Iris pigment epithelial cell (primary cell): ENCODE measurements at places on chromosomes 2 and 18.

- no peak for DNase-seq
Observed at GRCh38 chr2:123961576-123961975, 63.5 kb upstream of the CNTNAP5 start.

DNA sequence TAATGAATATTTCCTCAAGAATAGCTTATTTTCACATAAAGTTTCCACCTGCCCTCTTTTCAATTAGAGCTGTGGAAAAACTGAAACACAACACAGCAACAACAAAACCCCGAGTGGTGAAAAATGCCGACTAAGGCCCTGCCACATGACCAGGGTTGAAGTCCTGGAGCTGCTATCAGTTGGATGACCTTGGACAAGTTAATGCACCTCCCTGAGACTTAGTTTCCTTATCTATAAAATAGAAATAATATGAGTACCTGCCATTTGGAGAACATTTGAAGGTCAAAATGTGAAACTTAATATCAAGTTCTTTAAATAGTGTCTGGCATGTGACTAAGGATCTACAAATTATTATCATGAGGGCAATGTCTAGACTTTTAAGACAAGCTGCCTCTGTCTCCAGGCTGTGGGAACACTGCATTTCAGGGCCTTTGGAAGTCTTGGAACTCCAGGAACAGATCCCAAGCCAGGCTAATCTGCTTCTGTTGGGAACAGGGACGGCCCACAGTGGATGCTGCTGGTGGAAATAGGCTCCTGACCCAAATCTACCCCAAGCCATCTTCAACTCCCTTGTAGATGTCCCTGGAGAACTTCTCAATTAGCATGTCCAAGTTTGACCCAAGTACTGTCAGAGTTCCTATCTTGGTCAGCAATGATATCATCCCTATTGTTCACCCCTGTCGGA, 42.0 kb upstream of the TRIB2 start:
- no peak for DNase-seq

GRCh38 chr2:174009488-174010223, 44.5 kb upstream of the SP3 start:
- DNase-seq: peak; percentile 52

GRCh38 chr18:69686861-69687260, 260.8 kb downstream of the CD226 start:
- DNase-seq: peak; percentile 72

GRCh38 chr18:21398121-21398520, 156.1 kb downstream of the GREB1L start:
- no peak for DNase-seq

DNA sequence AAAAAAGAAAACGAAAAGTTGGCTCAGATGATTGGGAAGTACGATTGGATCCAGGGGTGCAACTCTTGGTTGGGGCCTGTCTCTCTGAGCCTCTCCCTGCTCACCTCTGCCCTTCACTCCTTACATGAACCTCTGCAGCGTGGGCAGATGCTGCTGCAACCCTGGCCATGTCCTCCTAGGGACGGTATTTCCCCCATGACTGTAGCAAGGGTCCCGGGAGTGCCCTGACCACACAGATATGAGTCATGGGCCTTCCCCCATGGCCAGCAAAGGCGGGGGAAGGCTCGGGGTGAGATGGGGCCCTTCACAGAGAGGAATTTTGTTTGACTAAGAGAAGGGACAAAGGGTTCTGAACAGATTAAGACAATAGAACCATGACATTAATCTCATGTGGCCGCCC, 129.0 kb downstream of the NCK2 start:
- peak; percentile 92 for DNase-seq

GRCh38 chr2:102119255-102119654, 23.3 kb upstream of the IL1R1 start:
- no peak for DNase-seq

- DNase-seq: peak; percentile 75
Observed at GRCh38 chr2:229714736-229715541, 584 bp upstream of the DNER start.

DNA sequence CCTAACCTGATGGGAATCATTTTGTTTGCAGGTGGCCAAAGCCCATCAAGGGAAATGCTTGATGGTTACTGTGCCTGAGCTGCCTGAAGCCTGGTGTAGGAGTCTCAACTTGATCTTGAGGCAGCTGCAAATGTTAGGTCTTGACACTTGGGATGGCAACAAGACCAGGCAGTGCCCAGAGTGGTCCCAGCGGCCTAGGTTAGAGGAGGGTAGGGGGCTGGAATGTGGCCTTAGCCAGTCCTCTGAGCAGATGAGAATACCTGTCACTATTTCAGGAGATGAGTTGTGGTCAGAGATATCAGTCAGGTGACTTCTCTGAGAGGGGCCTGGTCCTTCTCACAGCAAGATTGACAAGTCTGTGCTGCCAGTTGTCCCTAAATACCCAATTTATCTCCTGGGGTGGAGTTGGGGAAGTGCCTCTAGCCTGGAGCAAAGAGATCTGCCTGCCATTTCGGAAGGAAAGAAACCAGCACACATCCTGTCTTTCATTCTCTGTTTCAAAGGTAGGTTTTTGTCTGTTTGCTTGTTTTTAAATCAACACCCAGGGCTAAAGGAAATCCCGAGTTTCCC, 13.4 kb downstream of the SPTBN1 start:
- DNase-seq: no peak

- DNase-seq: no peak
Observed at GRCh38 chr2:182064019-182064778, 78.5 kb downstream of the PPP1R1C start.

GRCh38 chr2:217338306-217338916, 478.5 kb upstream of the TNP1 start:
- DNase-seq: peak; percentile 87

DNA sequence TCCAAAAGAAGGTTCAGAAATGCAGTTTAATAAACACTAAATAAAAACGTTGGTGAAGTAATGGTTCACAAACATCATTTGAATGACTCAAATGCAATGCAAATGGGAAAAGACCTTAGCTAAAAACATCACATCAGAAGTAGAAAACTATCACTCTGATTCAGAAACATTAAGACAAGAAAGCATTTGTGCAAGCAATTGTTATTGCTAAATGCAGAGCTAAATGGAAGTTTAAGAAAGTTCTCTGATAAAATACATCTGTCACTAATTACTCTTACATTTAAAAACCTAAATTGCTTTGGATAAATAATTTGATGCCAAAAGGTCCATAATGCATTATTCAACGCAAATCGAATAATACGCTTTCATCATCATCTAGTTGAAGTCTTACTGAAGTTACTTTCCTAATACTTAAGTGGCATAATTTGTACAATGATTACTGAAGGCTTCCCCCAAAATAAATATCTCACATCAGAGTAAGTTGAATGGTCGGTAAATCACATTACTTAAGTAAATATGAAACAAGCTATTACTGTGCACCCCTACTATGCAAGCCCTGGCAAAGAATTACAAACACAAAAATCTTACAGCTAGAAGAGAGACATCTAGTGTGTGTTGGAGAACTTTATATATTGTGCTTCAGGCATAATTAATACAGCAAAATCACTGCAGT, 105.7 kb upstream of the KCTD1 start:
- peak; percentile 7 for DNase-seq

- DNase-seq: peak; percentile 57
Observed at GRCh38 chr2:42906557-42907411, 114.4 kb upstream of the HAAO start.

DNA sequence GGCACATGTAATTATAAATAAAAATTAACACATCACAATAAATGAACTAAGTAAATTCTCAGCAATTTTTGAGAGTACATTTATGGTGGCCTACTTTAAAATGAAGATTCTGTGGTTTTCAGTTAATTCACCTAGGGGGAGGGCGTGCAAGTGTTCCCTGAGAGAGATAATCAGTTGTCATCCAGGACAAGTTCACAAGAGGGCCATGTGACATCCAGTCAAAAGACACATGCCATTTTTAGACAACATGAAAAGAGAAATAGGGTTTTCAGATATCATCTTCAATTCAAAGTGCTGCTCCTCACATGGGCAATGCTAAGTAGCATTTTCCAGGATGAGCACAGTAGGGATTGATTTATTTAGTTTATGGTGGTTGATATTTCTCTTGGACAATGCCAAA, 393.7 kb downstream of the STK39 start:
- no peak for DNase-seq

- peak; percentile 51 for DNase-seq
Observed at GRCh38 chr2:168521053-168521741, 65.1 kb downstream of the CERS6 start.

DNA sequence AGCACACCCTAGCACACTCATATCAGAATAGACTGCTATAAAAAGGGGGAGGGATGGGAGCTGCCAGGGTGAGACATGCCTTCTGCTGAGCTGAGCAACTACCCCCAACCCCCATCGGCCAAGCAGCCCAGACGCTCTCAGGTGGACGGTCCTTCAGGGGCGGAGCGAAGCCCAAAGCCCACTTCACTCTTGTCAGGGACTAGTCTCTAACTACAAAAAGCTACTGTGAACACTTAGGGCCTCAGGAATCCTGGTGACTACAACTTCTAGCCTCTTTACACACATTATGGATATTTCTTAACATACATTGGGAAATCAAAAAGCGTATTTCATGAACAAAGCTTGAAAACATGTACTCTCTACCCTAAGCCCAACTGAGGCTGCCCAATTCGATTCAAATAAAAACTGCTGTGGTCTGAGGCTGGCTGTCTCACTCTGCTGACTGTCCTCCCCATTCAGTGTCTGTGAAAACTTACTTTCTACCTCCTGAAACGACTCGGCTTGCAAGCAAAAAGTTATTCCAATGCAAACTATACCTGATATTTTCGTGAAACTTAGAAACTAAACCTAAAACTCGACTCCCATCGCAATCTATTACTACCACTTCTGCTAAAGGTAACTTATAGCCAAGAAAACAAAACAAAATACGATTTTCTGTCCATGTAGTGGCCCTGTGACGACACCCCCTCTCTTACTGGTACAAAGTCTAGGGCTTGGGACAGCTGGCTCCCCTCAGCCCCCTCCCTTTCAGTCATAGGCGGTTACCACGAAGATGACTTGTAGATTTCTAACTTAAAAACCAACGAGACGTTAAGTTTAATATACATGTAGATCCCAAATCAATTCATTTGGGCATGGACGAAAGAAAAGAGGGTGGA, 1.2 kb downstream of the SERTAD2 start:
- DNase-seq: peak; percentile 80

GRCh38 chr18:68662754-68663153, 52.2 kb downstream of the TMX3 start:
- DNase-seq: peak; percentile 59

DNA sequence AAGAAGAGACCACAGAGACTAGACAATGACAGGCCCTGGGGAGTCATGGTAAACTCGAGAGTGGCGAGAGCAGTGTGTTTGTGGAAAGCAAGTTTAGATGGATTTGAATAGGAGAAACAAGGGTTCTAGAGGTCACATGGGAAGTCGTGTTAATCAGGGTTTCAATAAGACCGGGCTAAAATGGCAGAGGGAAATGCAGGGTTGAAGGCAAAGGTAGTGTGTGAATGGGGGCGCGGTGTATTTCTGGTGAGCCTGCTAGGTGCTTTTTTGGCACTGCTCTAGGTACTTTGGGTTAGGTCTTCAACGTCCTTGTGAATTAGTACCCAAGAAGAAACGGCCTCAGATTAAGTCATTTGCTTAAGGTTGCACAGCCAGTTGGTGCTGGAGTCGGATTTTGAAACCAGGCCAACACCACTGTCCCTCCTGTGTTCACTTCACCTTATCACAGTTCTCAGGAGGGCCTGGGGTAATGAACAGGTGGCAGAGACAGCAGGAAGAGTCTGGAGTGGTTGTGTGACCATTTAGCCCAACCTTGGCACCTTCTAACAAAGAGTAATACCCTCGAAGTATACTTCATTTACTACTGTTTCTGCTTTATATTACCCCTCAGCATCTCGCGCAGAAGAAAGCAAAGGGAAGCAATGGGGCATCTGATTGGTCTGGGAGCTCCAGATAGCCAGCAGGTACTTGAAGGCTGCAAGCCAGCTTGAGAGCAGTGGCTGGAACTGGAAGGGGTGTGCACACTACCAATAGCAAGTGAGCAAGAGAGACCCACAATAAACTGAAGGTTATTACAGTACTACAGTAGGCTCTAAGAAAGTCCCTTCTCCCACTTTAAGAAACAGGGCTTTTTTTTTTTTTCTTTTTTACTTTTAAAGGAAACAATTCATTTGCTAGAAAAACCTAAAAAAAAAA, 33.4 kb upstream of the GAREM2 start:
- DNase-seq: no peak

DNA sequence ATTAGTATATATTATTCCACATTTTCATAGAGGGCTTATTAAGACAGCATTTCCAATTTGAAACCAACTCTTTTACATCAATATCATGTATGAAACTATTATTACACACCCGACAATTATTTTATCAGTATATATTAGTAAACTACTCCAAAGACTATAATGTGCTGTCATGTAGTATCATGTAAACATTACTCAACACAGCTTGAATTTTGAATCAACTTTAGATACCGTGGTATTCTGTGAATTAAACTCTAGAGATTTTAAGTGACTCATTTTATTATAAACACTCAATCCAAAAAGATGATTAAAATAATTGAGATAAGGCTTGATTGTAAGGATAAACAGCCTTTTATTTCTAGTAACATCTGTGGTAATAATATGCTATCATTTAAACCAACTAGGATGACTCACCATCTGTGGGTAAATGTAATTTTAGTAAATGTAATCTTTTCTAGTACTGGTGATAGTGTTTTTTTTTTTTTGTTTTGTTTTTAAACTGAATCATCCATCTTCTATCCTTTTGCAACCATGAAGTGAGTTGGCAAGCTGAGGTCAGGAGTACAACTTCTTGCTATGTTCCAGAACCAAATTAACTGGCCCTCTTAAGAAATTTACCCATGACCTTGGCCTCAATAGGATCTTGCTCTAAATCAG, 144.3 kb upstream of the SMAD7 start:
- peak; percentile 91 for DNase-seq

- no peak for DNase-seq
Observed at GRCh38 chr2:95087379-95087778, 34.2 kb downstream of the MRPS5 start.

DNA sequence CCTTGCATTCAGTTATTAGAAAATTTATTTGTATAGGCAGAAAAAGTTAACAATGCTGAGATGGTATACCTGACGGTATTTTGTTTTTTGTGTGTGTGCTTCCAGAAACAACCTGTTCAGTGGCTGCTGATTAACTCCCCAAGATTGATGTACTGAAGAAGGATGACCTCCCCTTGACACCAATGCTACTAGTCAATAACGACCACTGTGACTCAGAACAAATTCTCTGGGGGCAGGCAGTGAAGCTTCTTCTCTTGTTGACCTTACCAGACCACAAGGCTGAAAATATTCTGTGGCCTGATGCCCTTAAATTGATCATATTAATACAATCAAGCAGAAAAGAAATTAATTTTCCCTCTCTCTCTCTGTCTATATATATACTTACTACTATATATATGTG, 1182.9 kb upstream of the CRIM1 start:
- DNase-seq: no peak

- no peak for DNase-seq
Observed at GRCh38 chr2:5235701-5236100, 456.5 kb upstream of the SOX11 start.

- DNase-seq: no peak
Observed at GRCh38 chr2:204738721-204739120, 193.4 kb downstream of the PARD3B start.
